Activated CD4-positive, alpha-beta T cell treated with anti-CD3 and anti-CD28 coated beads for 1 hour (primary cell): ENCODE measurements at places on chromosomes 7 and 10.

- DNase-seq, result no peak
Measured at GRCh38 chr7:22445140-22445743, 54.7 kb downstream of the STEAP1B start.

DNA sequence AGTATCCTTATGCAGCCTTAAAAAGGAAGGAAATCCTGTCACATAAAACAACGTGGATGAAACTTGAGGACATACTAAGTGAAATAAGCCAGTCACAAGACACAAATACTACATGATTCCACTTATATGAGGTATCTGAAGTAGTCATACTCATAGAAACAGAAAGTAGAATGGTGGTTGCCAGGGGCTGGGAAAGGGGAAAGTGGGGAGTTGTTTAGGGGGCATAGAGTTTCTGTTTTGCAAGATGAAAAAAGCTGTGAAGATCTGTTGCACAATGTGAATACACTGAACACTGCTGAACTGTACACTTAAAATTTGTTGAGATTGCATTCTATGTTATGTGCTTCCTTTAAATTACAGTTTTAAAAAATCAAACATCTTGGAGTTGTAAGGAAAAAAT lies 2.9 kb downstream of the NUP205 start:
- DNase-seq, result no peak

GRCh38 chr7:8699875-8700624 lies 266.6 kb downstream of the NXPH1 start:
- no peak for DNase-seq

- no peak for DNase-seq
Measured at GRCh38 chr7:74219416-74219815, 9.6 kb downstream of the LAT2 start.

- no peak for DNase-seq
Measured at GRCh38 chr7:76047305-76047810, 442 bp downstream of the STYXL1 start.

GRCh38 chr10:31721096-31721495 lies 207.5 kb downstream of the ARHGAP12 start:
- DNase-seq, result no peak

DNA sequence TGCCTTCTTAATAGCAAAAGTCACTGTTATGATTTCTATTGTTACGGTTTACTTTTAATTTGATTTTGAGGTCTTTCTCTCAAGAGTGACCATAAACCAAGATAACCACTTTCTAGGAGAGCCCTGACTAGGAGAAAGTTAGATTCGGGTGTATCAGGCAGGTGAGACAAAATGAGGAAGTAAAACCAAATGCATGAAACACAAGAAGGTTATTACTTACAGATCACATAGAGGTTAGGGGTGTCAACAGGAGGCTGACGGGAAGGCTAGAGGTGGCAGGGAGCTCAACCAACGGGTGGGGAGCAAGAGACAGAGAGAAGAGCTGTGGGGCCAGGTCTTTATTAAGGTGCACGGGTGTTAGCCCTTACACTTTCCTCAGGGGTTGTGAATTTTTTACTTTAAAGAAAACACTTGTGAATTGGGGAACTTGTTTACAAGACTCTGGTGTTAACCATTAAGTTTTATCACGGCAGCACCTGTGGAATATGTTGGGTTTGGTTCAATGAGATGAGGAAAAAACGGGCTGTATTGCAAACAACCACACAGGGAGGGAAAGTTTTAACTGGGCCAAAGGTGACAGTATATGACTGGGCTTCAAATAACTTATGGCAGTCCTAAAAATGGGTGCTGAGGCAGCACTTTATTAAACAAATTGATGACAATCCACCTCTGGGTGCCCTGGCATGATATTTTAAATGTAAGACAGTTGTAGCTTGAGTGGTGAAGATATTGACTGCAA lies 154.9 kb downstream of the SDHAF3 start:
- no peak for DNase-seq

- no peak for DNase-seq
Measured at GRCh38 chr10:94276140-94276539, 86.6 kb downstream of the NOC3L start.

DNA sequence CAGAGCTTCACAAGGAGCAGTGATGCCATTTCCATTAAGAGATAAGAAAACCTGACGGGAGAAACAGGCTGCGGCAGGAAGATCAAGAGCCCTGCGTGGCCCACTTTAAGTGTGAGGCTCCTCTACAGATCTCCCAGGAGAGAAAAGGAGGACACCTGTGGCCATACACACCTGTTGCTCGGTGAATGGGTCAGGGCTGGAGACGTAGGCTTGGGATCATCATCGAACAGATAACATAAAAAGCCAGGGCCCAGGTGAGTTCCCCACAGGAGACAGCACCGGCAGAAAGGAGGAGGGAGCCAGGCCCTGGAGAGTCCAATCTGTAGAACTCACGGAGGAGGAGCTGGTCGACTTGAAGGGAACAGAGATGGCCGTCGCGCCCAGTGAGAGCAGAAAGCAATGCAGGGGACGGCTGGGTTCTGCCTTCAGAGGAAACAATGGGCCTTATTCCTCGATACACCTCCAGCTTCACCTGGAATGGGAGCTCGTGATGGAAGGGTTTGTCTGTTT lies 556.8 kb downstream of the DNAJB6 start:
- no peak for DNase-seq

DNA sequence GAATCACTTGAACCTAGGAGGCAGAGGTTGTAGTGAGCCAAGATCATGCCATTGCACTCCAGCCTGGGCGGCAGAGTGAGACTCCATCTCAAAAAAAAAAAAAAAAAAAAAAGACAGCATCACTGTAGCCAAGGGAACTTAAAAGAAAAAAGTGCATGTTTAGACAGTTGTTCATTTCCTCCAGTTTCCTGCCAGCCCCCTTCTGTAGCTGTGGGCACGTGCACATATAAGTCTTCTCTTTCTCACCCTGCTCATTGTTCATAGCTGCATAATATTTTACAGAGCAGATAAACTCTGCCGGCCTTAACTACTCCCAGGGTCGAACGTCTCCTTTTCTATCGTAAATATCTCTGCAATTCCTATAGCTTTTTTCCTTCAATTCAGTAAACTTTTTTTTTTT lies 132.6 kb downstream of the LHPP start:
- DNase-seq, result no peak

DNA sequence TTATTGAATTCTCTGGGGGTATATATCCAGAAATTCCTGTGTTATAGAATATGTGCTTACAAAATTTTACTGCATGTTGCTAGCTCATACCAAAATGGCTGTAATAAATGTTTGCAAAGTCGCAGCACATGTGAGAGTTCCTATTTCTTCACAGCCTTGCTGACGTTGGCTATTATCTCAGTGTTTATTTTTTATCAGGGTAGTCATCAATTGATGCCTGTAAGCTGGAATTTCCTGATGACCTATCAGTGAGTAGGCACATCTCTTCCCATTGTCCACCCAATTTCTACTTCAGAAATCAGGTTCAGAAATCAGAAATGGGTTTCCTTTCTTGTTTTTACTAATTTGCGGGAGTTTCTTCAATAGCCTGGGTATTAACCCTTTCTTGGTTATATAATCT lies 268.1 kb upstream of the FZD8 start:
- no peak for DNase-seq

DNA sequence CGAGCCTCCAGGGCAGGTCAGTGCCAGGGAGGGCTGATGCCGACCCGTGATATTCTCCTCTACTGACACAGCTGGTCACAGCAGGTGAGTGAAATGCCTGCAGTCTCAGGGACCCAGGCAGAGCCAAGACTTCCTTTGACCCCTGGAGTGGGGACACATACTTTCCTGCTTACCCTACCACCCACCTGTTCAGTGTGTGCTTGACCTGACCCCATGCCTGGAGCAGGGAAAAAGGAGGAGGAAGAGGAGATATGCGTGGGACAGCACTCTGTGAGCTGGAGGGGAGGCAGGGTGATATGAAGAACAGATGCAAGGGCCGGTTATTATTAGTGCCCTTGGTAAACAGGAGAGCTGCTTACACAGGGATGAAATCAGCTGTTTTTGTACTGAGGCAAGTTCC lies 40.8 kb upstream of the WIPF3 start:
- DNase-seq, result no peak

DNA sequence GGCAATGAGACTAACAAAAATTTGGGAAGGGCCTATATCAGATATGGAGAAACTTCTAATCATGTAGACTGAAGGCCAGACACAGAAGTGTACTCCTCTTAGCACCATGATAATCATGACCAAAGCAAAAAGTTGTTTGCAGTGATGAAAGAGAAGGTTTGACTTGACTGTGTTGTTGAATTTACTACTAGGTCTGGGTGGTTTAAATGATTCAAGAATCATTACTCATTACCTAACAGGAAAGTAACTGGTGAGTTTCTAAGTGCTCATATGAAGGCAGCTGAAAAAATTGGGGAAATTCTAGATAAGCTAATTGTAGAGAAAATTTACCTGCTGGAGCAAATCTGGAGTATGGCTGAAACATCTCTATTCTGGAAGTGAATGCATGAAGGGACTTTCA lies 451.5 kb upstream of the SORCS1 start:
- no peak for DNase-seq

DNA sequence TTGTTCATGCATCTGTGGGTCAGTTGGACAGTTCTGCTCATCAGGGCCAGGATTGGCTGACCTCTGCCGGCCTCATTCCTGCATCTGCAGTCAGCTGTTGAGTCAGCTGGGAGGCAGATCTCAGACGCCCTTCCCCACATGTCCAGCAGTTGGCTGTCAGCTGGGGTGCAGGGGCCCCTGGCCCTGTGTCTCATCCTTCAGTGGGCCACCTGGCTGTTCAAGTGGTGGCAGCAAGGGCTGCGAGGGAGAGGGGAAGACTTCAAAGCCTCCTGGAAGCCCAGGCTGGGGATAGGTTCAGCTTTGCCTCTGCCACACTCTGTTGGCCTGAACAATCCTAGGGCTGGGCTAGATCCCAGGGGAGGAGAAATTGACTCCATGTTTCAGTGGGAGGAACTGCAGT lies 33.2 kb downstream of the TACR2 start:
- DNase-seq, result no peak

DNA sequence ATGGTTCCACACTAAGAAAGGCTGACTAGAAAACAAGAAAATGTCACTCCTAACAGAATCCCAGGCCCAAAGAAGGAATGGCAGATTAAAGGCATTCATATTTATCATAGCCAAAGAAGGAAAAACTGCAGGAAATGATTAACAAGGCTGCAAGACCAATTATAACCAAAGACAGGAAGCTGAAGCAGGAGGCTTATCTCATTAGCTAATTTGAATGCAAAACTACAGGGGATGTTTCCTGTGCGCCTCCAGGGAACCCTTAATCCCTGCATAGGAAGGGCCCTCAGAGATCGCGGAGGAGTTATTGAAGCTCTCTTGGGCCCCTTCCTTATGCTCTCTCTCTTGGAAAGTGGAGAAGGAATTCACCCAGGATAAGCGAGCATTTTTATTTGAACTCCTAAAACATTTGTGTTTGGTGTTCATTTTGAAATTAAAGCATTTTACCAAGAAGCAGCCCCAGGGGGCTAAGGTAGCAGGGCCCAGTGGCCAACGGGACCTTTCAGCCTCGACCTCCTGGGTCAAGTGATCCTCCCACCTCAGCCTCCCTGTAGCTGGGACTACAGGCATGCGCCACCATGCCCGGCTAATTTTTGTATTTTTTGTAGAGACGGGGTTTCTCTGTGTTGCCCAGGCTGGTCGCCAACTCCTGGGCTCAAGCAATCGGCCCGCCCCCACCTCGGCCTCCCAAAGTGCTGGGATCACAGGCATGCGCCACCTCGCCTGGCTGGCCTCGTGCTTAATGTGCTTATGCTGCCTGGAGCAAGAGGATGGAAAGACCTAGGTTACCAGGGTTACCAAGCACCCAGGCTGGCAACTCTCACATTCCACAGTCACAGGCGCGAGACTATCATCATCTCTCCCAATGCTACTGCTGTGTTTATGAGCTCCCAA lies 24.1 kb upstream of the PROSER2 start:
- no peak for DNase-seq

DNA sequence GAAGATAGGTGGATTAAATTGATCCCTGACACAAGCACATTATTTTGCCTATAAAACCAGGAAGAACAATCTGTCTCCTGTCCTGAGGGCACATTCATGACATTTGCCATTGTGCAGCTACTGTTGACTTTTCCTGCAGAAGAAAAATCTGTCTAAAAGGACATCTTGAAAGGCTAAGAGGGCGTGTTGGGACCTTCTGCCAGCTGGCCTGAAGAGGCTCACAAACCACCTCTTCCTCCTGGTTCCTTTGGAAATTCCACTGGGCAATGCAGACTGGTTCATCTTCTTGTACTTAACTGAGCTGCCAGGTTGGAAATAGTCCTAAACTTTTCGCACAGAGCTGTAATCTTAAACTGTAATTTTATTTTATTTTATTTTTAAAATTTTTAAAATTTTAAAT lies 35.7 kb upstream of the PIP start:
- DNase-seq, result no peak

GRCh38 chr10:22338931-22339330 lies 6.4 kb upstream of the SPAG6 start:
- no peak for DNase-seq

GRCh38 chr7:131357282-131357880 lies 29.7 kb downstream of the MKLN1 start:
- DNase-seq, result no peak

- no peak for DNase-seq
Measured at GRCh38 chr10:94361171-94361794, 1.5 kb downstream of the NOC3L start.

GRCh38 chr7:90269163-90269562 lies 24.2 kb downstream of the CFAP69 start:
- DNase-seq, result no peak

- no peak for DNase-seq
Measured at GRCh38 chr7:494259-494687, 25.4 kb downstream of the PDGFA start.

DNA sequence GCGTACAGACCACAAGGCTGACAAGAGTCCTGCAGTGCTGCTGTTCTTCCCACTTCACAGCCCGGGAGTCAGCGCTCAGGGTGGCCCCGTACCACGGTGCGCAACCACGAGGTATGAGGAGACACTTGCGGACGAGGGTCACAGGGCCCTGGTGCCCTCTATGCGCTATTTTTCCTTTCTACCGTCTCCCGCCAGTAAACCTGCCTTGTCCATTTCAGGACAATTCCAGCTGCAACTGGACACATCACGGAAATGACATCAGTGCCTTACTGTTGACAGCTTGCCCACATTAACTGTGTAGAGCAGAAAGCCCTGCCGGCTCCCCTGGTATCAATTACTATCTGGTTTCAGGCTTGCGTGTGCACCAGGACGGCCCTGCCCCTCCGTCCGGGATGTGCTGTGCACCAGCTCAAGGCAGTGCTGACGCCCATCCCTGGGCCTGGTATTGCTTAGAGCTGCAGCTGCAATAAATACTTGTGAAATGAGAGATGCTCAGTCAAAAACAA lies 65.1 kb downstream of the ZRANB1 start:
- no peak for DNase-seq

- no peak for DNase-seq
Measured at GRCh38 chr7:14839307-14839706, 63.2 kb downstream of the DGKB start.

GRCh38 chr7:154674191-154674590 lies 328.7 kb downstream of the PAXIP1 start:
- no peak for DNase-seq

- DNase-seq, result no peak
Measured at GRCh38 chr10:17737027-17737965, 14.7 kb upstream of the TMEM236 start.

GRCh38 chr7:38306171-38306570 lies 32.7 kb upstream of the TARP start:
- no peak for DNase-seq
